Activated CD4-positive, CD25-positive, alpha-beta regulatory T cell (primary cell): ENCODE measurements at places on chromosomes 12 and 14.

- no peak for DNase-seq
Measured at GRCh38 chr12:105721051-105721825, 390.7 kb downstream of the C12orf75 start.

DNA sequence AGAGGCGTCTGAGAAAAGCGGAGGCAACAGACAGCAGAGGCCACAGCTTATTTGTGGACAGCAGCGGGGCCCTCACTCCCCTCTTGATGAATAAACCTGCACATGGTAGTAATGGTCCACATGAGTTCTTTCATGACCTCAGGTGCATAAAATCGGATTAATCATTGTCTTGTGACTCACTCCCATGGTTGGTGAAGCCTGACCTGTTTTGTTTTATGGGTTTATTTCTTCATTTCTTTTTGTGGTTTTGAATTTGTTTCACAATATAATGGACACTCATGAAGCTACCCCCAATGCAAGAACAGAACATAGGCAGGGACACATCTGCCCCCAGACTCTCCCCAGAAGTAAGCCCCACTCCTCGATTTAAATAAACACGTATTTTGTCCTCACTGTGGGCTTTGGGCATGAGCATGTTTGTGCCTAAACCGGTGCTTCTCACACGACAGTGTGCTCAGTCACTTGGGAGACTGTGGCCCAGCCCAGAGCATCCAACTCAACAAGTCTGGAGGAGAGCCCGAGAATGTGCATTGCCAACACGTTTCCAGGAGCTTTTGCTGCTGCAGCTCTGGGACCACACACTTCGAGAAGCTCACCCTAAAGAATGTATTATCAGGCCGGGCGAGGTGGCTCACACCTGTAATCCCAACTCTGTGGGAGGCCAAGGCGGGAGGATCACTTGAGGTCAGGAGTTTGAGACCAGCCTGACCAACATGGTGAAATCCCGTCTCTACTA, 116.1 kb downstream of the SCARB1 start:
- DNase-seq, result no peak

DNA sequence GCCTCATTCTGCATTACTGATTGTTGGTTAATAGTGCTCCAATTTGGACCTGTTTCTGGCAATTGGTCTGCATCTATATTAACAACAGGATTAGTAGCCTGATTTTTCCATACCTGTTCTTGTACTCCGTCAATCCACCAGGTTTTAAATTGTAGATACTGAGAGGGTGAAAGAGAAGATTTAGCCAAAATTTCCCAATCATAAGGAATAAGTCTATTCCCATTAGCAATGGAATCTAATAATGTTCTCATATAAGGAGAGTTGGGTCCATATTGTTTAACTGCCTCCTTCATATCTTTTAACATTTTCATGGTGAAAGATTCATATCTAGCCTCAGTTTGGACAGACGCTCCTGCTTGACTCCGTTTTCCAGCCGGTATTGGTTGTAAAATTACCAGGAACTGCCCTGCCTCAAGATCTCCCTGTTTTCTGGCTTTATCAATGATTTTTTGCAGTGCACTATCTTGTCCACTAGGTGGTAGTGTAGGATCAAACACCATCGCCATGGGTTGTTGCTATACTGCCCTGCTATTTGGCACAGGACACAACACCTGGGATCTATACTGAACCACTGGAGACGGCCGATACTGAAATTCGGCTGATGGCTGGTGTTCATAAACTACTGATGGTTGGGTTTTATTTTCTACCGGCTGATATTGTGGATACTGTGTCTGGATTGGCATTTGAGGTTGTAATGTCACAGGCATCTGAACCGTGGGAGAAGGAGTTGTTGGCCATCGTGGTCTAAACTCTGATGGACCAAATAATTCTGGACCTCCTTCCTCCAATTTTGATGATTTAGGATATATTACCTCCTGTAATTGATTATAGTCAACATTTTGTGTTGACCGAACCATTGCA, 25.2 kb downstream of the DHRS4L2 start:
- no peak for DNase-seq

DNA sequence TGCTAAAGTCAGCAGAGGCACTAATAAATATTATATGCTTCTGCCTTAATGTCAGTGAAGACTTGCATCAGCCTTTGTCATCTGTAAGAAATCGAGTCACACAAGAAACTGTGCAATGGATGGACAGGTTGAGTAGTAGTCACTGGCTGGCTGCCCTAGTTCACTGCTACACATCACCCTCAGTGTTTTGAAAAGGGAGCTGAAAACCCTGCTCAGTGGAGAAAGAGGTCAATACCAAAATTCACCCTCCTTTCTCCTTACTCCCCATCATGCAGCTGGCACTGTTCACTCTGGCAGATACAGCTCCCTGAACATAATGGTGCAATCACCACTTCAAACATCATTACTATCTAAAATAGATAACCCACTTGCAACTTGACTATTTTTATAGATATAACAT, 6.6 kb downstream of the ANKS1B start:
- DNase-seq, result no peak

GRCh38 chr12:79983492-79983891, 48.6 kb upstream of the PPP1R12A start:
- DNase-seq, result no peak

DNA sequence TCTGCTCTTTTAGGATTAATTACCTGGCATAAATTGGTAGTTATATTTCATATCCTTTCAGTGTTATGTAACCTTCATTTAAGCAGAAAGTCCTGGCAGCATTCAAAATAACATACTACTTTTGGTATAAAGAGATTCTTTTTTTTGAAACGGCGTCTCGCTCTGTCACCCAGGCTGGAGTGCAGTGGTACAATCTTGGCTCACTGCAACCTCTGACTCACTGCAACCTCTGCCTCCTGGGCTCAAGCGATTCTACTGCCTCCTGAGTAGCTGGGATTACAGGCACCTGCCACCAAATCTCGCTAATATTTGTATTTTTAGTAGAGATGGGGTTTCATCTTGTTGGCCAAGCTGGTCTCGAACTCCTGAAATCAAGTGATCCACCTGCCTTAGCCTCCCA, 9.2 kb downstream of the KTN1 start:
- DNase-seq, result no peak

- DNase-seq, result no peak
Measured at GRCh38 chr14:77154421-77154820, 12.8 kb upstream of the ZDHHC22 start.

DNA sequence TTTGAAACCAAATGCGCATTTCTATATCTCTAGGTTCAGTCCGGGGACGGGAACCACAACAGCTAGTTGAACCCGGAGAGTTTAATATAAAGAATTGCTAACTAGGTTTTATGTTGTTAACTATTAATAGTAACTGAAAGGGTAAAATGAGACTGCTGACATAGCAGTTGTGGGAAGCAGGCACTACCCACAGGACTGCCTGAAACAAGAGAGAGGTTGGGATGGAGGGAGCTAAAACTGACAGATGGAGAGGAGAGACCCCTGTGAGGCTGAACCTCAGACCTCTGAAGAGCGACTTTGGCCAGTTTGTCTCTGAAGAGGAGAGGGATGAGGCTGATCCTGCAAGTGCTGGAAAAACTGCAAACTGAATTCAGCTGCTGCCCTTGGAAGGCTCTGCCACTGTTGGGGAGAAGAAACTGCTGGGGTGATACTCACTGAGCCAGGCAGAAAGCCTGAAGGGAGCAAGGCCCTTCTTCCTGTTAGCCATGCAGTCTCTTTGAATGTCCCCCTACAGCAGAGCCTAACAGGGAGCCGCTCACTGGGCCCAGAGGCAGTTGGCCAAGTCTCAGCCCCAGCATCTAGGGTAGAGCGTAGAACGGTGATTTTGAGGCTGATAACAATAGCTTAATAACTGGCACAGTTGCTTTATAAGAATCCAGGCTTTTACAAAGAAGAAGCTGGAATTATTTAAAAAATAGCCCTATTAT, 172.2 kb downstream of the NPAS3 start:
- no peak for DNase-seq

GRCh38 chr14:99730876-99731546, 46.9 kb downstream of the CYP46A1 start:
- no peak for DNase-seq

DNA sequence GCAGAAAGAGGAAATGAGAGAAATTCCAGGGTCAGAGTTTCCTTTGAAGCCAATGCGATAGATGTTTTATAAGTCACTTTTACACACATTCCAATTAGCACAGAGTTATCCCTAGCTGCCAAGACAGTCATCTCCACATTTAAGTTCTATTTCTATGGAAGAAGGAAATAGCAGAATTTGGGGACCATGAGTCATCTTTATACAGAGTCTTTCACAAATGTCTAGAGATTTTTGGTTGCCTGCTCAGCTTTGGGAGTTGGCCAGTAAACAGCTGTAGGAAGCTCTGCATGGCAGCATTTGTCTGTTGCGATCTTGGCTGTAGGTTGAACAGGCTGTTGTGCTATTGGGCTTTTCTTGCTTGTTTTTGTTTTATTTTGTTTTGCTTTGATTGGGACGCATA, 884.3 kb downstream of the GALC start:
- DNase-seq, result no peak

DNA sequence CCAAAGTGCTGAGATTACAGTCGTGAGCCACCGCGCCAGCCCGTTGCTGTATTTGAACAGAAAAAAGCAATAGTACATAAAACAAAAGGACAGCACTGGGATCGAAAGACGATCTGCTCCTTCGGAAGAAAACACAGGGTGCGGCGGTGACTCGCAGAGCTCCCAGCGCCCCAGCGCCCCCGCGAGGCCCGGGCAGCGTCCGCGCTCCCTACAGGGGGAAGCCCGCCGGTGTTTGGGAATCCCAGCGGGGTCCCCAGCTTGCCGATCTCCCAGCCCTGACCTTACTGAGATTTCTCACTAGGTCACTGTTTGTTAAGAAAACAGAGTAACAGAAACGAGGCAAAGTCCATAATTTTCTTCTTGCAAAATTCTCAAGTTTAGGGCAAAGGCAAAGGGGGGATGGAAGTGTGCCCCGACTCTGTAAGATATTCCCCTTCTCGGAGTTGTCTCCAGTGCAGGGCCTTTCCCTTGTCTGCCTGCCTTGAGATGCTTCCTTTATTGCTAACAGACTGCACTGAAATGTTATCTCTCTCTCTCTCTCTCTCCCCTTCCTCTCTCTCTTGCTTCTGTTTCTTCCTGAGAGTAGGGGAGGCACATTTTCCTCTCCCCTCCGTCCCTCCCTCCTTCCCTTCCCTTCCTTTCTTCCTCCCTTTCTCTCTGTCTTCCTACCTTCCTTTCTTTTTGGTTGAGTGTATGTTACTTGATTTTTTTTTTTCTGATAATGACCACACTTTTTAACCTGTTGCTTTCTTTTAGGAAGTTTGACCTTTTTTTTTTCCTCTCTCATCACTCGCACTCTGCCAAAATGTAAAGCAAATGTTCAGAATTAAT, 91.9 kb downstream of the TMEM30B start:
- DNase-seq, result no peak

DNA sequence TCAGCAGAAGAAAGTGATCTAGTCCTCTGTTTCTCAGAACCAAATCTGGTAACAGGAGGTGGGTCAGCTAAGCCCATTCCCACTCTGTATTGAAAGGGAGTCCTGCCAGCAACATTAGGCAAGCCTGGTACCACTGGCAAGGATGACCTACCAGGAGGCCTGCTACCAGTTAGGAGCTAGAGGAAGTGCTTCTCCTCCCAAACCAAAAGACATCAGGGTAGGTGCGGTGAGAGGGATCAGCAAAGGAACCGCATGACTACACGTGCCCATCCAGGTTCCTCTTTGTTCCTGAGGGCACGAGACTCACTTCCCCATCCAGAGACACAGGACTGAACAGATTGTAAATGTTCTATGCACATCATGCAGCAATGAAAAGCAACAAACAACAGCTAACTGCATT, 2.8 kb downstream of the KLRC4 start:
- DNase-seq, result no peak

- DNase-seq, result no peak
Measured at GRCh38 chr12:53171725-53172329, 8.7 kb upstream of the ZNF740 start.
